Activated naive CD4-positive, alpha-beta T cell (primary cell): ENCODE measurements at places on chromosomes 3 and 15.

DNA sequence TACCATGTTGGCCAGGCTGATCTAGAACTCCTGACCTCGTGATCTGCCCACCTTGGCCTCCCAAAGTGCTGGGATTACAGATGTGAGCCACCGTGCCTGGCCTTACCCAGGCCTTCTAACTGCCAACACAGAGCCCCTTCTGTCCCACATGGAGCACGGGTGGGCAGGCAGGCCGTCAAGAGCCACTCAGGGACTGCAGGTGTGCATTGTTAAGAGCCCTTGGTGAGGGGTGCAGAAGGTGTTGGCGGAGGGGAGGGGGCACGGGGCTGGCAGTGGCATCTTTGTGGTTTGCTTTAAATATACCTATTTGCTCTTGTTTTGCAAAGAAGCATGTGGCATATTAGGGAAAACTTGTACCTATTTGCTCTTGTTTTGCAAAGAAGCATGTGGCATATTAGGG is 37.3 kb downstream of the SMAD6 start:
- DNase-seq = no peak

GRCh38 chr3:141646760-141647561 is 91.1 kb upstream of the RNF7 start:
- no peak for DNase-seq

DNA sequence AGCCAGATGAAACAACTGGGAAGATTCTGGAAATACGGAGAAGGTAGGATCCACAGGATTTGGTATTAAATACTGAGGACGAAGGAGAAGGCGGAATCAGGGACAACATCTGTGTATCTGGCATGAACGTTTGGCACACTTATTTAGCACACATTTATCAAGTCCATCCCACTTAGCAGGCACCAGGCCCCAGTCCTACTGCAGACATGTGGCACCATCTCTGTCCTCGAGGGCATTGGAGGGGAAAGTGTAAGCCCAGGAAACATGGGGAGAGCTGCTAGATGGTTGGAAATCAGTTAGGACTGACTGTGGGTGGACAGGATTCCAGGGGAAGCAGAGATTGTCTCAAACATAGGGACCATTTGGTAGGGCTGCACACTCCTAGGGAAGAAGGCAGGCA is 29.0 kb upstream of the LCTL start:
- DNase-seq = no peak

GRCh38 chr3:46278816-46279672 is 36.8 kb downstream of the CCR3 start:
- DNase-seq = no peak

GRCh38 chr3:126678693-126679317 is 23.9 kb upstream of the TXNRD3 start:
- DNase-seq = no peak

- no peak for DNase-seq
These were observed 98.2 kb downstream of the NR2F2 start for GRCh38 chr15:96428742-96429141.

DNA sequence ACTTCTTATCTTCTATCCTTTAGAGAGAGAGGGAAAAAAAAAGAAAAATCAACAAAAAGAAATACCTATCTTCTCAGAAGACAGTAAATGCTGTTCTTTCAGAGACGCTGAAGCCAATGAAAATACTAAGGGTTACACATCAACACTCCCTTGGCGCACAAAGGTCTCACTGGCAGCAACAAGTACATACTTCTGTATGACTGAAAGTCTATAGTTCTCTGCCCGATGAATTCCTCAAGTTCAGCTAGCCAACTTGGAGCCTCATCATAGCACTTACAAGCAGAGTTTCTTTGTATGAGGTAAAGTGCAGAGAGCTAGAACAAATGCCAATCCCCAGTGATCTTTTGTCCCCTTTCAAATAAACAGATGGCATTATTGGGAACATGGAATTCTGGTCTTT is 62.7 kb downstream of the CPNE4 start:
- DNase-seq = no peak

DNA sequence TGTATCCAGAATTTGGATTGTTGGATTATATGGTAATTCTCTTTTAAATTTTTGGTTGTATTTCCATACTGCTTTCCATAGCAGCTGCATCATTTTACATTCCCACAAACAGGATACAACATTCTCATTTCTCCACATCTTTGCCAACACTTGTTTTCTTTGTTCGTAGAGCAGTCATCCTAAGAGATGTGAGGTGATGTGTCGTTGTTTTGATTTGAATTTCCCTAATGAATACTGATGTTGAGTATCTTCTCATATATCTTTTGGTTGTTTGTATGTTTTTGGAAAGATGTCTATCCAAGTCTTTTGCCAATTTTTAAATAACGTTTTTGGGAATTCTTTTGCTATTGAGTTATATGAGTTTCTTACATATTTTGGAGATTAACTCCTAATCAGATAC is 93.6 kb downstream of the GMNC start:
- no peak for DNase-seq

DNA sequence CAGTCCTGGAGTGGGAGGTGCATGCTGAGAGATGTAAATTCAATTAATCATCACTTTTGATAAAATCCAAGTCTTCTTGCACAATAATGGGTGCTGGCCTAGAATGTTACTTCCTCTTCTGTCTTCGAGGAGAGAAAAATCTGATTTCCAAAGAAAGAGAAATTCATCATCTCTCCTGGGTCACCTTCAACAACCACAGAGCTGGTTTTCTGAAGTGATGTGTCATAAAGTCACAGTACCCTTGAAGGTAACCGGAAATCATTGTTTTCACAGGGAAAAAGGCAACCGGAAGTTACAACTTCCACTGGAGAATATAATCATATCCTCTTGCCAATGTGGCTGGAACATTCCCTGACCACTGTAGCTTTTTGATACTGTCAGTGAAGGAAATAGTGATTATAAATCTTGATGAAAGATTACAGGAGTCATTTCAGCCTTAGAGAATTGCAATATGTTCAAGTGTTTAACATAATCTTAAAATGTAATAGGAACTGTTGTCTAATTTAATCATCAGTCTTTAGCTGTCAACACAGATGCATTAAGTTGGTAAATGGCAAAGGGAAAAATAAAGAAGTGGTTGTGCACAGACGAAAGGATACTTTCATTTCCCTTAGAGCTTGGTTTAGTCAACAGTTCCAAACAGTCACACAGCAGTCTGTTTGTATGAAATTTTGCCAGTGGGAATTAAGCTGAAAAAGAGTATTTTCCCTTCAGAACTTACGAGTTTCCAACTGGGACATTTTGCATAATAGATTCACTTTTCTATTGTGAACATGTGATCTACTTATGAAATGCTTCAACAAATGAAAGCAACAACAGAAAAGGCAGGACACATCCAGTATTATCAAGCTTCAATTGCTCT is 106.5 kb upstream of the SLC4A7 start:
- no peak for DNase-seq

DNA sequence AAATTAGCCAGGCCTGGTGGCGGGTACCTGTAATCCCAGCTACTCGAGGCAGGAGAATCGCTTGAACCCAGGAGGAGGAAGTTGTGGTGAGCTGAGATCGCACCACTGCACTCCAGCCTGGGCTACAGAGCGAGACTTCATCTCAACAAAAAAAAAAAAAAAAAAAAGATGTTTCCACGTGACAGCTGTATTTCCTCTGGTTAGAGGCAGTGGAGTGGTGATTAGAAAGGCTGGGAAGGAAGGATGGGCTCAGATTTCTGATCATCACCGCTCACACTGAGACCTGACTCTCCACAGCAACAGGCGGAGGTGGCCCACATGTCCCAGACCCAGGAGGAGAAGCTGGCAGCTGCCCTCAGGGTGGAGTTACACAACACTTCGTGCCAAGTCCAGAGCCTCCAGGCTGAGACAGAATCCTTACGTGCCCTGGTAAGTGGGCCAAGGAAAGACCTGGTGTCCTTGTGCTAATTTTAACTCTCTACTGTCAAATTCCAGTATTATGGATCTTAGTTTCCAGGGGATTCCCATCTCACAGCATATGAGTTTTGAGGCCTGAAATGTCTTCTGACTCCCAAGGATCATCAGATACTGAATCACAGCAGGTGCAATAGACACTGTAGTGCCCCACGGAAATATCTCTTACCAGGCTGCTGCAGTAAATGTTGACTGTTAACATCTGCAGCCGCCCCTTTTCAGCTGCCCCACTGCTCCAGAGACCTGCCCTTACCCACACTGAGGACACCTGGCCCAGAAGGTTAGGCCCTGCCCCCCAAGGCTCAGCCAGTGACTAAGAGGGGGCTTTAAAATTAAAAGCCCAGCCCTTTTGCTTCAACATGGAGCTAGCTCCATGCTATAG is 66.9 kb downstream of the BFSP2 start:
- DNase-seq = no peak

DNA sequence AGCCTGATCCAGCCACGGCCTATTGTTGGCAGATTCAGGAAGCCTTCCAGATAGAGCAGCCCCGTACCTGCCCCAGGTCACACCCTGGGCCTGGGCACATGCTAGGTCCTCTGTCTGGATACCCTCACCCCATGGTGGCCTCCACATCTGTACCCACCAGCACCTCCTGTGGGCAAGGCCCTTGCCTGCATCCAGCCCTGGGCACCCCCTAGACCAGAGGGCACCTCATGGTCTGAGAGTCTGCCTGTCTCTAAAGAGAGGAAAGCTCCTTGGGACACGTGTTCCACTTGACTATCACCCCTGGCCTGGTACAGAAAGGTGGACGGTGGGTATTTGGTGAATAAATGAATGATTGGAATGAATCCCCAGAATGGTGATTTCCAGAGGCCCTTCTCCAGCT is 8.9 kb upstream of the COMMD4 start:
- no peak for DNase-seq

DNA sequence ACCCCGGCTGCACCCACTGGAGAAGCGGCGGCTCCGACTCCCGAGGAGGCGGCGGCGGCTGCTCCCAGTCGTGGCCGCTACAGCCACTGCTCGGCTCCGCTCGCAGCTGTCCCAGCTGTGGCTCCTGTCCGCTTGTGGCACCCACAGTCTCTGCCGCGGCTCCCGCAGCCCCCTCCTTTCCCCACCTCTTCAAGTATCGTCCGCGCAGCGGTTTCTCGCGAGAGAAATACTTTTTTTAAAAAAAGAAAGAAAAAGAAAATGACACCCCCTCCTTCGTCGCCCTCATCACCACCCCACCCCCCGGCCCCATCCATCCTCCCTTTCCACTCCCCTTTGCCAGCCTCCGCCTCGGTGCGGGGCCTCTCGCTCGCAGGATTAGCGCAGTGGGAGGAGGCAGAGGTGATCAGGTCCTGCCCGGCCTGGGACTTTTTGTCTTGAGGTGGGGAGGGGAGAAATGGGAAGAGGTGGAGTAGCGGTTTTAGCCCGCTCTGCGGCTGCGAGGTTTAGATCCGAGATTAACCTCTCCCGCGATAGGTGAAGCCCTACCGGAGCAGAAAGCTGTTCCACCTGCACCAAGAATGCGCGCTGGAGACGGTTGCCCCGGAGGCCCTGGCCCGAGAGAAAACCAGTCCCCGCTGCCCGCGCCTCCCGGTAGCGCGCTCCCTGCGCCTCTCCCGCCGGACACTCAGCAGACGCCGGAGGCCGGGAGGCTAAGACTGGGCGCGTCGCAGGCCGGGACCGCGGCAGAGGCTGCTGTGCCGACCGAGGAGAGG is at the start of gene FBN1:
FBN1 (minus strand) TSS at position 152 of the 773 bp plus-strand sequence. CDS start 940 bp downstream, outside the sequence.
- no peak for DNase-seq

GRCh38 chr15:68265081-68265480 is 12.5 kb upstream of the FEM1B start:
- DNase-seq = no peak

- no peak for DNase-seq
These were observed 123.3 kb upstream of the IGF1R start for GRCh38 chr15:98524838-98525660.

DNA sequence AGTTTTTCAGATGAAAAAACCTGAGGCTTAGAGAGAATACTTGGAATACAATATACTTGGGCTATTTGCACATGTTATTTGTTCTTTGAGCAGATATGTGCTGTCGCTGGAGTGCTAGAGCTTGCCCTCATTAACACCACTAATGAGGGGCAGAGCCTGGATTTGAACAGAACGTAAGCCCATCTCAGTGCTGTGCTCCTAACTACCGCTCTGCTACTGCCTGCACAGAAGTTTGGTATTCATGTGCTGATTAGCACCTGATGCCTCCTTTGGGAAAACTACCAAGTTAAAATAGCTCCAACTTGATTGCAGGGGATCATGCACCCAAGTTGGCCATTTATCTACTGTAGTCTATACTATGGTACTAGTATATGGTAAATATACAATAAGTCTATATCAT is 3.6 kb downstream of the GPR87 start:
- DNase-seq = no peak

DNA sequence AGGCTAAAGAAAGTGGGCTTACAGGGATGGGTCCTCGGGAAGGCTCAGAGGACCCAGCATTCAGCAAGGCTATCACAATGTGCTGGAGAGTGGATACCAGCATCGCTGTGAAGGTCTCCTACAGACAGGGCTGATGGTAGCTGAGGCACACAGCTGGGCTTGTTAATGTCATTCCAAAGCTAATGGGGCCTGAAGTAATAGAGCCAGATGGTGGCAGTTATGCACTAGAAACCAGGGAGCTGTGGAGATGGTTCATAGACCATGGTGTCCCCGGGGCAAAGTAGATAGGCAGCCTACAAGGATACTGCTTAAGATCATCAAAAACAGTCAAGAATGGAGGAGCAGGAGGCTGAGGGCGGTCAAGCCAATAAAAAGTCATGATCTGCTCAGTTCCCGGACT is 24.8 kb upstream of the BOC start:
- no peak for DNase-seq

DNA sequence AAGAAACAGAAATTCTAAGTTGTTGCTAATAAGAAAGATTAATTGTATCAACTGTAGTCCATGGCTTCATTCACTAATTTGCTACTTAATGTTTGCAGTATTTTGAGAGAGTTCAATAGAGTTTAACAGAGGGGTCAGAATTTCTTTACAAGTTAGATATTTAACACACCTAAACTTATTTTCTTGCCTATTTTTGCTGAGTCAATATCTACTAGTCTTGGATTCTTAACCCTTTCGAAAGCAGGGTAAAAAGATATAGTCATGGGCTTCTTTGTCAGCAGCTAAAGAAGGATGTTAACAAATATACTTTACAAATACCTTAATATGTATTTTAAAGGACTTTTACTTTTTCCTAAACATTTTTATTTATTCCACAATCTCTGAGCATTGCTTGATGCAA is 155.6 kb downstream of the MDFIC2 start:
- DNase-seq = no peak

DNA sequence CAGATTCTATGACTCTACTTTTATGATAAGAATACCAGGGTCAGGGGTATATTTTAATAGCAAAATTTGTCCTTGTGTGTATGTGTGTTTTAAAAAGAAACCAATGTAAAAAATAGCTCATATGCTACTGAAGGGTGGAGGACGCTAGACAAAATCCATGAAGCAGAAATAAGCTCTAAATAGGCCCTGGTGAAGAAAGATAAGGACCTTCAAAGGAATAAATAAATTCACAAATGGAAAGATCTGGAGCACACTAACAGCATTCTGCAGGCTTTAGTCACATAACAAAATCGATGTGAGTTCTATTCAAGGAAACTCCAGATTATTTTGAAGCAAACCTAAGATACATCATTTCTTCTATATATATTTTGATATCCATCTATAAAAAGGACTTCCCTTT is 27.2 kb upstream of the ATP11B start:
- no peak for DNase-seq

- DNase-seq = no peak
These were observed 28.1 kb downstream of the LSAMP start for GRCh38 chr3:116417151-116417550.

- no peak for DNase-seq
These were observed 41.5 kb downstream of the SEMA3G start for GRCh38 chr3:52403271-52403841.

GRCh38 chr15:57223345-57223744 is 153.0 kb upstream of the CGNL1 start:
- no peak for DNase-seq
